ENCODE measurements at places on chromosomes 2 and 18.

DNA sequence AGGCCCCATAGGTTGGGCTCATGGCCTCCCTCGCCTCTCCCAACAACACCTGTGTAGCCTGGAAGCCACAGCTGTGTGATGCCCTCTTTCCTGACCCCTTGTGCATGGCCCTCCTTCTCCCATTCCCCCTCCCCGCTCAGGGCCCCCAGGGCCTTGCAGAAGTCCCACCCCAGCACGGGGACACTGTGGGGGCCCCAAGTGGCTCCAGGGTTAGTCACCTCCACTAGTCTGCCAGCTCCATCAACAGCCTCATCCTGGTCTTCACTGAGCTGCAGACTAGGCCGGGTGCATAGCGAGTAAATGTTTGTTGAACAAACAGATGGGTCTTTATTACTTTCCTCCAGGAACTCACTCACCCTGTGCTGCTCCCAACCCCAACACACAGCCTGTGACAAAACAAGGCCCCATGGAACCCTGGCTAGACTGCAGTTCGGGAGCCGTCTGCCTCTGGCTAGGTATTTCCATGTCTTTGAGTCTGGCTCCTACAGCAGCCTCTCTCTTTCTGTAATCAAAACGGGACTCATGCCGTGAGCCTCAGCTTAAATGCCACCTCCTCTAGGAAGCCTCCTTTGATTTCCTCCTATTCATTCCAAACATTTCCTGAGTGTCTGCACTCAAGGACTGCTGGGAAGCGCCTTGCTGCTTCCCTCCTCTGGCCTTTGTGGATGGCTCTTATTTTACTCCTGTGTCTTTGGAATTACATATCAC lies 109.9 kb upstream of the ID2 start:
- DNase-seq, result no peak

DNA sequence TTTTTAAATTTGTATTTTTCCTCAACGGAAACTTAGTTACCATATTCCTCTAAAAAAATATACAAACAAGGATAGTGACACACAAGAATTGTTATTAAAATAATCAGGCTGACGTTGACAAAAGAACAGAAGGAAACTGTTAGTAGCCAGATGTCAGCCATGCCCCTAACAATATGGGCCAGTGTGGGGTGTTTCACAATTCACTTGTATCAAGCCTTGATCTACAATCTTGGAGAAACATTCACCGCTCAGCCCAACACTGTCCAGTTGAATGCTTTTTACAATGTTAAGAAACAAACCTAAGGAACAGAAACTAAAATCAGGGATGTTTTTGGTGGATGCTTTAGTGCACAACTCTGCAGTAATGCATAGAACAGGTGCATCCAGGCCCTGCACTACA lies 44.6 kb downstream of the TMEFF2 start:
- DNase-seq, result no peak

- no peak for DNase-seq
These were observed 9.9 kb upstream of the CTLA4 start for GRCh38 chr2:203857656-203858055.

DNA sequence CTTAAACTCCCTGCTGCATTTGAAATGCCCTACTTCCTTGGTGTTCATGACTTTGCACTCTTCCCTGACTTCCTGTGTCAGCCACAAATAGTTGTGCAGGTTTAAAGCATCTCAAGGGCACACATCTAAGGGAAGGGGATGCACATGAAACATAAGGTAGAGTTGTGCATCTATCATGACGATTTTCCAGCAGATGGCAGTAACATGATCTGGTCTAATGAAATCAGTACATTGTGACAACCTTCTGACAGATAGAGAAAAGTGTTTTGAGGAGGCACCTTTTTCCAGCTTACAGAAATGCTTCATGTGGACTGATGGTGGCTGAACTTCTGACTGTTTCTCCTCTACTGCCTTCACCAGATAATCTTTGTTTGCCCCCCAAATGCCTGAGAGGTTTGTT lies 238.9 kb downstream of the XIRP2 start:
- peak; percentile 60 for DNase-seq

DNA sequence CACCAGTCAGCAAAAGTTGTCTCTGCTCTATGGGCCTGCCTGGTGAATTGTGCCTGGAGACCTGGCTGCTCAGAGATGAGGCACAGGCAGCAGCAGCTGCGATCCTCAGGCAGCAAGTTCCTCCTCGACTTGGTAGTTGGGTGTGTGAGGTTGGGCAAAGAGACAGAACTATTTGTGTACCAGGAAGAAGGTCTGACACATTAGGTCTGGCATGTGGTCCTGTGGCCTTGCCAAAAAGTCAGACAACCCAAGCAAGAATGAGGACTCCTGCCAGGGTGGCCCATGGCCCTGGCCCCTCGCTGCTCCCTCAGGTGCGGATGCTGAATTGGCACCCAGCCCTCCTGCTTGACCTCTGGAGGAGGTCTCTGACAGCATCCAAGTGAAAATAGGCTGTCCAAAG lies 192.7 kb downstream of the DYSF start:
- no peak for DNase-seq

DNA sequence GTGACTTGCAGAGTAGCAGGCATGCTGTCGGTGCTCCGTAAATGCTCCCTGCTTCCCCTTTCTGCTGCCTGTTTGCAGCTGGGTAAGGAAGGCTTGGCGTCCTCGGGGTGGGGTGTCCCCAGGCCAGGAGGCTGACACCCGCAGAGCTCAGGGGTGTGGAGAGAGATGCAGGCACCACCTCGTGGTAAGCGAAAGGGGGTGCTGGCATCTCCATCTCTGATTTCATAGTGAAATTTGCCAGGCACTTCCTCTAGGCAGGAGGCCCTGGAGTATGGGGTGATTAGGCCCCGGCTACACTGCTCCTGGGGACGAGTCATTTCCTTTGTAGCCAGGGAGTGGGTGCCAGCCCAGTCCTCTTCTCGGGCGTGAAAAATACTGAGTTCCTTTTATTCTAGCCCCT lies 160.4 kb downstream of the KLHL29 start:
- no peak for DNase-seq

DNA sequence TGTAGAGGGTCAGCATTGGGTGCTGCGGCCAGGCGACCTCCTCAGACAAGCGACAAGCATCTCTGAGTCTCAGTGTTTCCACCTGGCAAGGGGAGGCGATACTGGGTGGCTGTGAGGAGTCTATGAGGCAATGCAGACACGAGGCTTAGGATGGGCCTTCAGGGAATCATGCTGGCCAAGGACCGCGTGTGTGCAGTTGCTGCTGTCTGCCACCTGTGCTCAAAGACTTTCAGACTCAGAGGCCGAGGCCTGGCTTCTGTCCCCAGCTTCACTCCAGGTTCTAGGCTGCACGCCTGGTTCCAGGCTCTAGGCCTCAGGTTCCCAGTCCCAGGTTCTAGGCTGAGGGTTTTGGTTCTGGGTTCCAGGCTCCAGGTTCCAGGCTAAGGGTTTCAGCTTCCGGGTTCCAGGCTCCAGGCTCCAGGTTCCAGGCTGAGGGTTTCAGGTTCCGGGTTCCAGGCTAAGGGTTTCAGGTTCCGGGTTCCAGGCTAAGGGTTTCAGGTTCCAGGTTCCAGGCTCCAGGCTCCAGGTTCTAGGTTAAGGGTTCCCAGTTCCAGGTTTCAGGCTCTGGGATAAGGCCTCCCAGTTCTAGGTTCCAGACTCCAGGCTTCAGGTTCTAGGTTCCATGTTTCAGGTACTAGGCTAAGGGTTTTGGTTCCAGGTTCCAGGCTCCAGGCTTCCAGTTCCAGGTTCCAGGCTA lies 14.8 kb downstream of the LRRFIP1 start:
- DNase-seq, result no peak

DNA sequence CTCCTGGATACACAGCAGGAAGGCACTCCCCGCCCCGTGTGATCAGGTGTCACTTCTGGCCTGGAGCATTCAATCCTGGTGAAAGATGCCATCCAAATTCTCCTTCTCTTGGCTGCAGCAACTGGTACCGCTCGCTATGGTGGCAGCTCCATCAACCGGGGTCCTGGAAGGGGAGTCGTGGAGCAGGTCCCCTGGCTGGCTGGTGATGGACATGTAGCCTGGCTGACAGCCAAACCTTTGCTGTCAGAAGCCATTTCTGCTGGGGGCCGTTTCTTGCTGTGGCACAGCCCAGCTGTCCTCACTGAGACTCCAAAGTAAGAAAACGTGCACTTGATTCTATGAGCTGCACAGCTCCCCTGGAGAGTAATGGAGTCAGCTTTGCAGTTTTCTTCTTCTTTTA lies 7.1 kb upstream of the CYS1 start:
- DNase-seq, result no peak

- DNase-seq, result no peak
These were observed 284.8 kb upstream of the HS6ST1 start for GRCh38 chr2:128603411-128603924.

DNA sequence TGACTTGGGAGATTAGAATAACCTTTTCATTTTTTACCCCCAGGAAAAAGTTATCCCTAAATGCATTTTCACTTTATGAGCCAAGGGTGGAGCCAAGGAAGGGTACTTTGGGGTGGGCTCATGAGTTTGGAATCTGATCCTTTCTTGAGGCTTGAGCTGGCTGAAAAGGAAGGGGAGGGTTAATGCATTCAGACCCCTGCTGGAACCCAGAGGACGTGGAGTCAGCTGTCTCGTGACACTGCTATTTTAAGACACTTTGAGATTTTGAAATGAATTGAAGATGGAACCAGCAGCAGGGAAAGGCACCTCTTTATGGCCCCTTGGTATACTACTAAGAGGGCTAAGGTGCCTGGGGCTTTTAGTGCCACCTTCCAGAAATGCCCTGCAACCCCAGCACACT lies 90.4 kb downstream of the MARCHF4 start:
- DNase-seq, result no peak

DNA sequence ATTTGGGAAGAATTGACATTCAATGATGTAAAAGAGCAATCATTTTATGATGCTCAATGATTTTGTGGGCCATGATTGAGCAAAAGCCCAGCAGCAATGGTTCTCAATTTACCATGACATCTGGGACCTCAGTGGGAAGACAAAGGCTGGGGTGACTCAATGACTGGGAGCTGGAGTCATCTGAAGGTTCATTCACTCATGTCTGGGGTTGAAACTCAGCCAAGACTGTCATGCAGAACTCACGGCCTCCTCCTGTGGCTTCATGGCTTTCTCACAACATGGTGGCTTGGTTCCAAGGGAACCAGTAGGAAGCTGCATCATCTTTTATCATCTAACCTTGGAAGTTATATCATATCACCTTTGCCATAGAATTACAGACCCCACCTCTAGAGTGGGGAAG lies 45.1 kb upstream of the CD226 start:
- peak; percentile 3 for DNase-seq

GRCh38 chr18:73924307-73924706 lies 223.3 kb downstream of the FBXO15 start:
- DNase-seq, result no peak

DNA sequence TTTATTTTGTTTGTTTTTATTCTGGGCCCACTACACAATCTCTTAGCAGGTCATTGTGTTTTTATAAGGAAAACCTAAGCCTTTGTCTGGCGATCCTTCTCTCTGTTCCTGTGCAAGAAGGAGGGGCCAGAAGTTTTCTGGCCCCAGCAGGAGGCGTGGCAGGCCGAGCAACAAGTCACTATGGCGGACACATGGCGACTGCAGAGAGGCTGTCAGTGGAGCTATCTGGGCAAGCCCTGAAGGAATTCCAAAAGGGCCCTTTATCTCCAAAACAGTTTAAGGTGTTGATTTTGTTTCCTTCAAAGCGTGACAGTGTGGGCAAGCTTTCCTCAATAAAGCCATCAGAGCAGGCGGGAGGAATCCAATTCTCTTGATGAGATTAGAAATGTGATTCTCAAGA lies 118.8 kb upstream of the CTAGE1 start:
- DNase-seq, result no peak

DNA sequence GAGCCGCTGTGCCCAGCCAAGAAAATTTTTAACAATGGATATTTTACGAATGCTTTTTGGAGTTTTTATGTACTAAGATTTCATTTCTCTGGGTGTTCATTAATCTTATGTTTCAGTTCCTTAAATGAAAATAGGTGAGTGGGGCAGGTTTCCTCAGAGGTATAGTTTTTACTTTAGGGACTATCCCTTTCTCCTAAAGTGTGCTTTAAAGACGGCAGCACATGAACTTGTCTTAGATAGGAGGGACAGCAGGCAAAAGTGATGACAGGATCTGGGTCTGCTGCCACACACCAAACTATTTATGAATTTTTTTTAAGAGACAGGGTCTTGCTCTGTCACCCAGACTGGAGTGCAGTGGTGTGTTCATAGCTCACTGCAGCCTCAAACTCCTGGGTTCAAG lies 8.0 kb upstream of the REL start:
- no peak for DNase-seq

DNA sequence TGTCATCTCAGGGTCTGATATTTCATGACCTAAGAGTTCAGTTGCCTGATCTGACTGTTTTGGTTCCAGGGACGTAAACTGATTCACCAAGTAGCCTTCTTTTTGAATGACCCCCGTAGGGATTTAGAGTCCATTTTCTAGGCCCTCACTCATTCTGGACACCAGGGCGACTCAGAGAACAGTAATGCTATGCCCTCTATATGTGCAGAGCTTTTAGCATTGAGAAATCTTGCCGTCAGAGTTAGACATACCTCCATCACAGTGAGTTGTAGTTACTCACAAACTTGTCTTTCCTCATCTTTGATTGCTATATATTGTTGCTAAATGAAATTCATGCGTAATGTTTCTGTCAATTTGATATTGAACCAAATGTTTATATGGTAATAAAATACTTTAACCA lies 92.3 kb downstream of the OSBPL6 start:
- DNase-seq, result no peak

- DNase-seq, result no peak
These were observed 93.8 kb upstream of the PHLPP1 start for GRCh38 chr18:62621546-62621945.

- no peak for DNase-seq
These were observed 27.2 kb downstream of the RTP5 start for GRCh38 chr2:241896746-241897201.

GRCh38 chr2:8837795-8838140 lies 355 bp upstream of the KIDINS220 start:
- no peak for DNase-seq

- DNase-seq, result no peak
These were observed 1230.7 kb upstream of the ZEB2 start for GRCh38 chr2:145750612-145751011.

DNA sequence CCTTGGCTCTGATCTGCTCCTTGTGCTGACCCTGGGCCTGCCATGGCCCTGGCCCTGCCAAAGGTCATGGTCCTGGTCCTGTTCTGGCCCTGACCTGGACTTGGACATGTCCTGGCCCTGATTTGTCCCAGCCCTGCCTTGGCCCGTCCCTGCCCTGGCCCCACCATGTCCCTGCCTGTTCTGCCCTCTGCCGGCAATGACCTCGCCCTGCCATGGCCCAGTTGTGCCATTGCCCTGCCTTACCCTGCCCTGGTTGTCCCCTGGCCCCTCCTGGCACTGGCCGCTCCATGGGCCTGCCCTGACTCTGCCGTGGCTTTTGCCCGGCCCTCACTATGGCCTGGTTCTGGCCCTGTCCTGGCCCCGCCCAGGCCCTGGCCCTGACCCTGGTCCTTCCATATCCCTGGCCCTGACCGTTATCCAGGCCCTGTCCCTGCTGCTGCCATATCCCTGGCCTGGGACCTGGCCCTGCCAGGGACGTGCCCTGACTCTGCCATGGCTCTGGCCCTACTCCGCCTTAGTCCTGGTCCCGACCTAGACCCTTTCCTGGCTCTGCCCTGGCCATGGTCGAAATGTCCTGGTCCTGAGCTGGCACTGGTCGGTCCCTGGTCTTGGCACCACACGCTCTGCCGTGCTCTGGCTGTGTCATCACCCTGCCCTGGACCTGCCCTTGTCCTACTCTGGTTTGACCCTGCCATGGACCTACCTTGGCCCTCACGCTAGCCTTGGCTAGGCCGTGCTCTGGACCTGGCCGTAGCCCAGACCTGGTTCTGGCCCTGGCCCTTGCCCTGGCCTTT lies 6.8 kb upstream of the ANKRD62 start:
- DNase-seq, result no peak

- no peak for DNase-seq
These were observed 237.6 kb upstream of the APCDD1 start for GRCh38 chr18:10216791-10217190.

GRCh38 chr2:27929916-27930486 lies 39.5 kb downstream of the BABAM2 start:
- DNase-seq, result no peak
